ENCODE measurements at places on chromosomes 7 and 10.

GRCh38 chr7:19958309-19958896 is 185.0 kb upstream of the TMEM196 start:
- no peak for DNase-seq

DNA sequence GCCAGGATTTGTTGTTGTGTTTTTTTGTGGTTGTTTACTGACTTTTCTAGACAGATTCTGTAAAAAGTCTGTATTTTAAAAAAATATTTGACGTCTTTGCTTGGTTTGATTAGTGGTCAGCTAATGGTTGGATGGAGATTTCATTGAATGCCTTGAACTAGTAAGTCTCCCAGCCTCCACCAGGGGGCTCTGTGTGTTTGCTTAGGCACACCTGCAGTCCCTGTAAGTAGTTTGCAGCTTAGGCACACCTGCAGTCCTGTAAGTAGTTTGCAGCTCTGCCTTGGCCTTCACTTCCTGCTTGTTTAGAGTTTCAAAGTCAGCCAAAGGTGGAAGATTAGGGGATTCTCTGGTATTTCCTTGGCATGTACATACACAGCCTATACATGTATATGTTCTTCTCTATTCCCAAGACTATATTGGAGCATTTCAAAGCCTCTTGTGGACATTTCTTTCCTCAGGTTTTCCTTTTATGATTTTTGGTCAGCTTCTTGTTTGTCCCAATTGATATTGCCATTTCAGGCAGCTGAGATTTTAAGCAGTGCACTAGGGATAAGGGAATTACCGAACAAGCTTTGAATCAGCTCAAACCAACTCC is 101.6 kb downstream of the CCSER2 start:
- DNase-seq: peak; percentile 29

DNA sequence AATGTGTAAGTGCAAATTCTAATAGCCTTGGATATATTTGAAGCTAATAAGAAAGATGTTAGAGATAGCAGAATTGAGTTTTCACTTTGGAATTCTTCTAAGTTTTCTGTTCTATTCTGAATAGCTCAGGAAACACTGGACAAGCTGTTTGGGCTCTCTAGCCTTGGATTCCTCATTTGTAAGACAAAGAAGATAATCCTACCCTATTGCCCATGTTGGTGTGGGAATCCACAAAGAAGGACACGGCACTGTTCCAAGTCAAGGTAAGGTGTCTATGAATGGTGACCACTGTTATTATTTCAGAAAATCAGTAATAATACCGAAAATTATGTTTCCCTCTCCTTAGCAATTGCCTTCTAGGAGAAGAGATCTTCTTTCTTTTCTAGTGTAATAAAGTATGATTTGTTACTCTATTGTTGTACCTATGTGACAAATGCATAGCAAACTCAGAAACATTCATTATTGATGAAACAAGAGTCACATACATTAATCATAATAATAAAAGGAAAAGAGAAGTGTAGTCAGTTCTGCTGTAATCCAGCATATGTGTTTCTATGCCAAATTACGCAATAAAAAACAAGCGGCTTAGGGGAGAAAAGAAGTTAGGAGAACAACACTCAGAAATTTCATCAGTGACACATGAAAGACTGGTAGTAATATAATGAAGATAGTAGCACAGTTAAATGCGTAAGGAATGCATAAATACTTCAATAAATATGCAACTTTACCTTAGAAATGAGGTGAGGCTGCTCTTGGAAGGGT is 1012.3 kb upstream of the PHF14 start:
- DNase-seq: no peak

GRCh38 chr10:12077580-12078180 is 8.9 kb downstream of the DHTKD1 start:
- no peak for DNase-seq

DNA sequence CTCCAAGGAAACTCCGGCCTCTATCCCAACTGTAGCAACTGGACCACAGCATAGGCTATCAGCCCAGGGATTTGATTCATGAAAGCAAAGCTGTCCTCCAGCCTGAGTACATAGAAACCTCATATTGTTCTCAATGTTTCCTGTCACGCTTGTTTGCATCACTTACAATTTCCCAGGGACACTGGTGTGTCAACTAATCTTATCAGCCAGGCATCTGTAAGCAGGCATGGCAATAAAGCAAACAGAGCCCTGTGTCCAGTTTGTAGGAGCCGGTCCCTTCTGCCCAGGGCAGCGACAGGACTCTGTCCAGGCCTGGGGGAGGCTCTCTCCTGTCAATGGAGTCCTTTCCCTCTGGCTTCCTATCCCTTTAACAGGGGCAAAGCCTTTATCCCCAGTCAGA is 23.0 kb upstream of the CDHR3 start:
- no peak for DNase-seq

GRCh38 chr7:71264005-71264404 is 132.1 kb downstream of the GALNT17 start:
- no peak for DNase-seq

- DNase-seq: no peak
Observed at GRCh38 chr10:96211764-96212163, 59.6 kb downstream of the BLNK start.

DNA sequence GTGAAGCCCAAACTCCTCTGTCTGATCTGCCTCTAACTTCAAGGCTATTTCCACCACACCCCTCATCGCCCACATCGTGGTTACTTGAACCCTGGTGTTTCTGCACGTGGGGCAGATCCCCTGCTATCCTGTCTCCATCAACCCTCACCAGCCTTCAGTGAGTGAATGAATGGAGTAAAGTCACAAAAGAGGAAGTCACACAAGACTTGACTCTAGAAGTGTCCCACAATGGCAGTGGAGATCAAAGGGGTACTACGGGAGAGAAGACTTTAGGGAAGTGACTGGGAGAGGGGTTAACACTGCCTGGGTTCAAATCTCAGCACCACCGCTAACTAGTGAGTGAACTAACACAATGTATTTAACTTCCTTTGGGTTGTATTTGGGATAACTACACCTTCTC is 85.9 kb downstream of the COBL start:
- no peak for DNase-seq

- no peak for DNase-seq
Observed at GRCh38 chr10:57579926-57580325, 687.8 kb downstream of the IPMK start.

DNA sequence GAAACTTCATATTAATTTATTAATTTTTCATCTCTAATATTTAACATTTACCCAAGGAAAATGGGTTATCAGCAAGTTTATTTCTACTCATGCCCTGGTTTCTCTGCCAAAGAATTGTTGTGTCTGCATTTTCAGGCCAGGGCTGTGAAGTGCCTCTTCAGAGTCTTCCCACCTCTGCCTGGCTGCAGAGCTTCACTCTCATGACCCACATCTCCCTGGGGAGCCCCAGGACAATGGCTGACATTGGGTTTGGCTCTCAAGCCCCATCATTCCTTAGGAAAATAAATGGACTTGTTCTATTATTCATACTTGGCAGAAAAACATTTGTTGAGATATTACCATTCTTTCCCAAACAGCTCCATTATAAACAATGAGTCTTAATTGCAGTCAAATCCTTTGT is 30.3 kb downstream of the CACNA2D1 start:
- no peak for DNase-seq

- DNase-seq: no peak
Observed at GRCh38 chr10:90856261-90856660, 1.6 kb downstream of the HTR7 start.

GRCh38 chr10:86282664-86283465 is 83.7 kb downstream of the GRID1 start:
- peak; percentile 5 for DNase-seq

DNA sequence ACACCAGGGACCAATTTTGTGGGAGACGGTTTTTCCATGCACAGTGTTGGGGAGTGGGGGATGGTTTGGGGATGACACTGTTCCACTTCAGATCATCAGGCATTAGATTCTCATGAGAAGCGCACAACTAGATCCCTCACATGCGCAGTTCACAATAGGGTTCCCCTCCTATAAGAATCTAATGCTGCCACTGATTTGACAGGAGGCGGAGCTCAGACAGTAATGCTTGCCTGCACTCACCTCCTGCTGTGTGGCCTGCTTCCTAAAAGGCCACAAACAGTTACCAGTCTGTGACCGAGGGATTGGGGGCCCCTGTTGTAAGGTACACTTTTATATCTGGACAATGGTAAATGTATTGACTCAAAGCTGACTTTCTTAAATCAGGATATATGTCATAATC is 45.6 kb upstream of the TRIL start:
- DNase-seq: no peak

Measured in activated T-helper 2 cell treated with anti-CD3 and anti-CD28 coated beads, Interferon-gamma antibody, Interleukin-2, Interleukin-4, amounts not matched to agents 10 μg/mL and 5 μg/mL and 100 μg/mL, durations not matched to agents 14 hours and 24 hours and 36 hours (primary cell).